ENCODE measurements at places on chromosomes 5 and 9.

DNA sequence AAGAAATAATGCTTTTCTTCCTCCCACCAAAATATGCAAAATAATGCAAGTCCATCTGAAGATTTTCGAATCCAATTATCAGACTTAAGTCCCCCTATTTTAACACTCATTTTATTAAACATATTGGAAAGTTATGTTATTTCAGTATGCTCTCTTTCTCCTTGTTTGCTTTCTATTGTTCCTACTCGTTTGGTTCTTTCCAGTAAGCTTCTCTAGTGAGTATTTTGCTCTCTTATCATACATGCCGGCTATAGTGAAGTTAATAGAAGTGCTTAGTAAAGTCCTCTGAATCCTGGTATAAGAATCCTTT lies 517 bp downstream of the ALDH1A1 start:
- no peak for DNase-seq

GRCh38 chr9:77649109-77649812 lies 1.1 kb upstream of the GNA14 start:
- no peak for DNase-seq

GRCh38 chr9:33748633-33749304 lies 46.6 kb upstream of the PRSS3 start:
- DNase-seq: no peak

- peak; percentile 33 for DNase-seq
These were observed 60.9 kb upstream of the GDNF start for GRCh38 chr5:37900692-37901091.

- no peak for DNase-seq
These were observed 665 bp upstream of the INSL4 start for GRCh38 chr9:5230554-5230953.

GRCh38 chr5:13930541-13931171 lies 13.8 kb downstream of the DNAH5 start:
- no peak for DNase-seq
